ENCODE measurements at places on chromosomes 4 and X.

- no peak for DNase-seq
Observed at GRCh38 chr4:89619206-89619962, 217.6 kb downstream of the SNCA start.

- DNase-seq = no peak
Observed at GRCh38 chrX:19875050-19875431, 12.4 kb downstream of the SH3KBP1 start.

- no peak for DNase-seq
Observed at GRCh38 chrX:41472231-41472815, 25.2 kb downstream of the NYX start.

DNA sequence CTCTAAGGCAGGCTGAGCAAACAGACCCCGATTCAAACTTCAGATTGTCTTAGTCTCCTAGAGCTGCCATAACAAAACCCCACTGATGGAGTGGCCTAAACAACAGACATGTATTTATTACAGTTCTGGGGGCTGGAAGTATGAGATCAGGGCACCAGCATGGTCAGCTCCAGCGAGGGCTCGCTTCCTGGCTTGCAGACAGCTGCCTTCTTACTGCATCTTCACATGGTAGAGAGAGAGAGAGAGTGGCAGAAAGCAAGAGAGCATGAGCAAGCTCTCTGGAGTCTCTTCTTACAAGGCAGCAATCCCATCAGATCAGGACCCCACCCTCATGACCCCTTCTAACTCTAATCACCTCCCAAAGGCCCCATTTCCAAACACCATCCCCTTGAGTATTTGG, 22.3 kb upstream of the SORCS2 start:
- no peak for DNase-seq

GRCh38 chr4:121428721-121429120, 47.9 kb upstream of the QRFPR start:
- no peak for DNase-seq

- peak; percentile 23 for DNase-seq
Observed at GRCh38 chr4:76199664-76200211, 13.9 kb downstream of the SCARB2 start.

DNA sequence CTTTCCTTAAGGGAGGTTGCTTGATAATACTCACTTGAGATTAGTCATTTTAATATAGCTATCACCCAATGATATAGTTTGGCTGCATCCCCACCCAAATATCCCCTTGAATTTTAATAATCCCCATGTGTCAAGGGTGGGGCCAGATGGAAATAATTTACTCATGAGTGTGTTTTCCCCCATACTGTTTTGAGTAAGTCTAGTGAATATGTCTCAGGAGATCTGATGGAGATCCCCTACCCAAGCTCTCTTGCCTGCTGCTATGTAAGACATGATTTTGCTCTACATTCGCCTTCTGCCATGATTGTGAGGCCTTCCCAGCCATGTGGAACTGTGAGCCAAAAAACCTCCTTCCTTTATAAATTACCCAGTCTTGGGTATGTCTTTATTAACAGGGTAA, 539.7 kb upstream of the GRID2 start:
- DNase-seq = no peak

DNA sequence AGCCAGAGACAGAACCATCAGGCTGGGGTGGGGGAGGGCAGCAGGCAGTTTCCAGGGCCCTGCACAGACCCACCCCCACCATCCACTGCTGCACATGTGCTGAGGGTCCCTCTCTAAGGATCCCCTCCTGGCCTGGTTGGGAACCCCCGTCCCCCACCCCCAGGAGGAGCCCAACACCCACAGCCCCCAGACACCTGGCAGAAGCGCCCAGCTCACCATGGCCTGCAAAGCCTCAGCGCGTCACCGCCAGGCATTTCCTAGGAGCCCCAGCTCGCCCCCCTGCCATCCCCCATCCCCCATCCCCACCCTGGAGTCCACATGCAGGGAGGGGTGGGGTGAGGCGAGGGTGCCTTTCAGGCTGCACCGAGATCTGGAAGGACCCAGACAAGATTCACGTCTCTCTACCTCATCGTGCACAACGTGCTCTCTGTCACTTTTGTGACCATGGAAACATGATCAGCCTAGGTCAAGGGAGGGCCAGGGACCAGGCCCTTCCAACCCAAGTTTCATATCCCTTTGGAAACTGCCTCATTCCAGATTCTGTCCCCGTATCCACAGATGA, 9.3 kb downstream of the MXD4 start:
- DNase-seq = peak; percentile 0

GRCh38 chr4:960140-960635, 13.2 kb downstream of the DGKQ start:
- DNase-seq = no peak

DNA sequence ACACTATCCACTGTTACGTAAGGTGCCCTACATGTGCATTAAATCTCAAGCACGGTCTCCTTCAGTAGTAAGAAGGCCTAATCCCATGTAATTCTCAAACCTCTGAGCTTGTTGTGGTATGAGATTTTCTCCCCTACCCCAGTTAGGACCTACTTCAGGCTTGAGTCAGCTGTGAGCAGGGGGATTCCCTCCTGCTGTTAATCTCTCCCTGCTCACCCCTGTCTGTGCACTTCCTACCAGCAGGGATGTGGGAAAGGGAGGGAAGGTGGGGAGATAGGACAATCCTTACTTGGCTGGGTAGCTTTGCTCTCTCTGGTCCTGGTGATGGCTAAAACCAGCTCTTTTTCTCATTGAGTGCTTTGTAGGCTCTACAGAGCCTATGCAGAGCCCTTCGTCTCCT, 60.8 kb downstream of the PALLD start:
- no peak for DNase-seq

DNA sequence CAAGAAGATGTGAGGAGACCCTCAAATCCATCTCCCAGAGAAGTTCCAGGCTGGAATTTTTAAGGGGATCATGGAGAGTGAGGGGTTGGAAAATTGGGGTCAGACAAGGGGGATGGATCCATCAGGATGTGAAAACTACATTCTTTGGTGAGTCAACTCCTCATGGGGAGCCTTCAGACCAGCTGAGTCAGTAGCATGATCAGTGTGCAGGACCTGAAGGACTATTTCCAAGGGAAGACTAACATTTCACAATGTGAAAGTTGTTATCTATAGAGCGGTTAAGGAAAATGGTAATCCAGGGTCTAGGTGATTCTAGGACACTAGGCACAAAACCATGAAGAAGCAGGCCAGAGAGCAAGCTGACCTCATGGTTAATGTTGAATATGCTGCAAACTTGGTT, 38.6 kb upstream of the CEP135 start:
- no peak for DNase-seq

DNA sequence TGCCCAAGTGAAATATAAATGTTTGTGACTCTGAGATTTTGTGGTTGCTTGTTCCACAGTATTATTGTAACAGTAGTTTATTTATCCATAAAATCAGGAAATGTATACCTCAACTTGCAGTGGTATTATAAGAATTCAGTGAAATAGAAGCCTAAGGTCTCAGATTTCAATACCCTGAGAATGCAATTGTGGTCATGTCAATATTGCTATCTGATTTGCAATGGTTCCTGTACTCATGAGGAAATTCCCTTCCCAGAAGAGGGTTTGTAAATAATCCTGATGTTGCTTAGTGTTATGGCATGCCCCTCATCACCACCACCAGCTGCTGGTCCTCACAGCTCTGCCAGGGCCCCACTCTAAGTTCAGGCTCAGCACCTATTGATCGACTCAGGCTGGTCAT, 67.8 kb downstream of the SLC34A2 start:
- DNase-seq = no peak

DNA sequence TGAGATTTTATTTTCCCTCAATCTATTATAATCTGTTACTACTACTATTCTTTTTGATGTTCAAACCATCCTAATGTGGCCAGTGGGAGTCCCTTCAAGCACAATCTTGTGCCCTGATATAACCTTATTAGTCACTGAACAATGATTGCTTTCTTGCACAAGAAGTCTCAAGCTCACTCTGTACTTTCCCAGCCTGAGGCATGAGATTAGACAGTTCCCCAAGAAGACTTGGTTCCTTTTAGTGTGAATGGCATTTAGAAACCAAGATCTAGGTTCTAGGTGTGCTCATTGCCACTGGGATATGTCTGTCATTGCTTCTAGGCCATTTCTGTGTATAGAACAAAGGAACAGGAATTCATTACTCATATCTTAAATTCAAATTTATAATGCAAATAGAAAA, 28.0 kb upstream of the RBM41 start:
- DNase-seq = no peak

- DNase-seq = no peak
Observed at GRCh38 chr4:27947302-27947701, 1086.7 kb downstream of the STIM2 start.

DNA sequence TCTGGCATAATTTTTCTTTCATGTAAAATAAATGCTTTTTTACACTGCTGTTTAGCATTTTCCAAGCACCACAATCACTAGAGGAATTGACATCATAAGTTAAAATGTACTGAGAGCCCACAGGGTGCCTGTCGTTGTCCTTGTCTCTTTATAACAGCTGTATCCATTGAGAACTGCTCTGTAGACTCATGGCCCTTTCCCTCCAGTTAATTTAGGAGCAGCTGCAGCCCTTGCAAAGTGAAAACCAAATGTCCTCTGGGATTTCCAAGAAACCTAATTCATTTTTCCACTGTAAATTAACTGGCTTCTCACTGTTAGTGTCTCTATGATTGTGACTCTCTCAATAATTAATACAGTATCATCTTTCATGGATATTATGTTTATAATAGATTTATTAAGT, 185.9 kb downstream of the SLC4A4 start:
- DNase-seq = no peak

DNA sequence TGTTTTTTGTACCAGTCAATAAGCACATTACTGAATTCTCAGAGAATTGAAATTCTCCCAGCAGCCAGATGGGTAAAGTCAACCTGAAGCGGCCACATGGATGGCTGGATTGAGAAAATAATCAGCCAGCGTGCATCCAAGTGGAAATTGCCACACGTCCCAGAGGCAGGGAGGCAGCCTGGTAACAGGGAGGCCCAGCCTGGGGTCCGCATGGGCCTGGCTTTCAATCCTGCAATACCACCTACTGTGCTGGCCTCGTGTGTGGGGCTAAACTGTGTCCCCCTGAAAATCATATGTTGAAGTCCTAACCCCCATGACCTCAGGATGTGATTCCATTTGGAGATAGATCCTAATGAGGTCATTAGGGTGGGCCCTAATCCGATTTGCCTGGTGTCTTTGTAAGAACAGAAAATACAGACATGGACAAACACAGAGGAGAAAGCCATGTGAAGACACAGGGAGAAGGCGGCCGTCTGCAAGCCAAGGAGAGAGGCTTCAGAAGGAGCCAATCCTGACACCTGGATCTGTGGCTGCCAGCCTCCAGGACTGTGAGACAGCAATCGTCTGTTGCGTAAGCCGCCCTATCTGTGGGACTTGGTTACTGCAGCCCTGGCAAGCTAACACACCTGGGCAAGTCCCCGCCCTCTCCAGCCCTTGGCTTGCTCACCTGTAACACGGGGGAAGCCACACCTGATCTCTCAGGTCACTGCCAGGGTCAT, 90.3 kb downstream of the JAKMIP1 start:
- DNase-seq = no peak

GRCh38 chr4:18529482-18529881, 507.9 kb upstream of the LCORL start:
- DNase-seq = no peak

GRCh38 chrX:47707031-47707780, 48.2 kb upstream of the UXT start:
- DNase-seq = no peak

DNA sequence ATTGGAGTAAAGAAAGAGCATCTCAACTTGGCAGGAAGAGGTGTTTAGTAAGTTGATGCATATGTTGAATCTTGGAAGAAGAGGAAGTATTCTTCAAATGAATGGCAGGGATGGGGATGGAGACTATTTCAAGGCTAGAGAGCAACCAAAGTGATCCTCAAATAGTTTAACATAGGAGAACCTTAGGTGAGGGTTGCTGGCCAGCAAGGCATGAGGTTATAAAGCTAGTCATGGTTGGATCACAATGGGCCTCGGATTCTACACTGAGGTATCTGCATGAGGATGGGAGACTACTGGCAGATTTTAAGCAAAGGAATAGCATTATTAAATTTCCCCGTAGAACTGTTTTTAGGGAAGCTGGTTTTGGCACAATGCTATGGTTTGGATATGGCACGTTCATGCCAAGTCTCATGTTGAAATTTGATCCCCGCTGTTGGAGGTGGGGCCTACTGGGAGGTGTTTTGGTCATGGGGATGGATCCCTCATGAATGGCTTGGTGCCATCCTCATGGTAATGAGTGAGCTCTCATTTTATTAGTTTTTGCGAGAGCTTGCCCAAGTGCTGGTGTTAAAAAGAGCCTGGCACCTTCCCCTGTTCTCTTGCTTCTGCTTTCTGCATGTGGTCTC, 41.9 kb upstream of the ETNPPL start:
- no peak for DNase-seq

GRCh38 chr4:88526221-88526815, 2.7 kb upstream of the PYURF start:
- no peak for DNase-seq

GRCh38 chr4:168521721-168522120, 24.9 kb downstream of the PALLD start:
- no peak for DNase-seq

GRCh38 chr4:153464068-153464467, 2.1 kb upstream of the TMEM131L start:
- DNase-seq = no peak

- DNase-seq = no peak
Observed at GRCh38 chr4:119933606-119934005, 133.0 kb downstream of the MAD2L1 start.

DNA sequence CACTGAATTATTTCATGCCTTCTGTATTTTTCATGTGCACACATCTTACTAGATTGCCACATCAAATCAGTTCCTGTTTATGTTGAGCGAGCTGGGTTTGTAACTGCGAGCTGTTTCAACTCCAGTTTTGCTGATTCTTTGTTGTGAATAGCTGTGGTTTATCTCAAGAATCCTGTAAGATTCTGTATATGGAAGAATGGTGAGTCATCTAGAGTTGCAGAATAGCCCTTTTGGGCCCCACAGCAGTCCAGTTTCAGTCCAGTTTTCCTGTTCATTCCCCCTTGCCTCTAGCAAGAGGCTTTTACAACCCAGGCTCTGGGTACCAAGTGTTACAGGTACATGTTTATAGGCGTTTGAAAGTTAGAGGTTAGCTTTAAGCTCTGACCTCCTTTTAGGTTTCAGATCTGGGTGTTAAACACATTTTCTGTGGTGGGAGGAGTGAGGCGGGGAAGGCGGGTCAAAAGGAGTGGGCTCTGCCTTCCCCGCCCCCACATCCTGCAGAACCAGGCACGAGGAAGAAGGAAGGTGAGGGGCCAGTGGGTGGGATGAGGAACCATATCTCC, 32.7 kb downstream of the TBC1D14 start:
- peak; percentile 30 for DNase-seq

- no peak for DNase-seq
Observed at GRCh38 chrX:24259544-24260240, 54.2 kb downstream of the SUPT20HL2 start.

DNA sequence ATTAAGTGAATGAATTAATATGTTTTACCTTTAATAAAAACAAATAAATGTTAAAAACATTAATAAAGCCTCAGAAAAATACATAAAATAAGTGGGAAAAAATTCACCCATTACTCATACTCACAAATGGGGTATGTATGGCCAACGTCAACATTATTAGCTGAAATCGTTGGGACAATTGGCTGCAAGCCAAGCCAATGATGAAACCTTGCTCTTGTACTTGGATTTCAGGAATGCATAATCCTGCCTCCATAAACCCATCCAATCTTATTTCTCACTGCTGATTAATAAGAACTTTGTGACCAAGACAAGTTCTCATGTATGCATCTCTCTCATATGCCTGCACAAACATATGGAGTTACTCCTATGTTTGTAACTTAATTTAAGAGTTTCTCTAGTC, 35.3 kb upstream of the ADAMTS3 start:
- DNase-seq = no peak

GRCh38 chrX:156004256-156004655, 6.8 kb downstream of the IL9R start:
- DNase-seq = no peak

All from activated naive CD8-positive, alpha-beta T cell treated with anti-CD3 and anti-CD28 coated beads for 36 hours (primary cell).